GM03348 (cell line): ENCODE measurements at places on chromosomes 2 and 18.

DNA sequence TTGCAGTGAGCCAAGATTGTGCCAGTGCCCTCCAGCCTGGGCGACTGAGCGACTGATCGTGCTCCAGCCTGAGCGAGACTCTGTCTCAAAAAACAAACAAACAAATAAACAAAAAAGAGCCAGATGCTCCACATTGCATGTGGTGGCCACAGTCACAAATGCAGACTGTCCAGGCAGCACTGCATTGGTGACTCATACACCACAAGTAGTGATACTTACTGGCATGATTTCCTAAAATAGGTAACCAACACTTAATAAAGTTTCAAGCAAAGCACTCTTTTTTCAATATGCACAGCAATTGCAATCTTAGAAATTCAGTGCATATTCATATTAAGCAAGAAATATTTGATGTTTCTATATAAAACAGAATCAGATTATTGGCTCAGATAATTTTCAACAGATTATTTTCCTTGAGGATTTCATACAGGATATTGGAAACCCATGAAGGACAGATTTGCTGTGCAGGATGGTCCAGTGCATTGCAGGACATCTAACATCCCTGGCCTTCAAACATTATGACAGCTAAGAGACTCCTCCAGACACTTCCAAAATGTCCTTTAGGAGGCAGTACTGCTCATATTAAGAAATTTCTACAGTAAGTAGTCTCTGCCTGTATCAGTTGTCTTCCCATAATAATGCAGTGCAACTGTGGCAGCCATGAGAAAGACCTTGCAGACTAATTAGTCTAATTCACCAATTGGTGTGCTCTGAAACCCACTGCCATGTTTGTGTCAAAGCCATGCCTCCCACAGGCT is 10.5 kb upstream of the SLC1A4 start:
- DNase-seq: peak; percentile 54

DNA sequence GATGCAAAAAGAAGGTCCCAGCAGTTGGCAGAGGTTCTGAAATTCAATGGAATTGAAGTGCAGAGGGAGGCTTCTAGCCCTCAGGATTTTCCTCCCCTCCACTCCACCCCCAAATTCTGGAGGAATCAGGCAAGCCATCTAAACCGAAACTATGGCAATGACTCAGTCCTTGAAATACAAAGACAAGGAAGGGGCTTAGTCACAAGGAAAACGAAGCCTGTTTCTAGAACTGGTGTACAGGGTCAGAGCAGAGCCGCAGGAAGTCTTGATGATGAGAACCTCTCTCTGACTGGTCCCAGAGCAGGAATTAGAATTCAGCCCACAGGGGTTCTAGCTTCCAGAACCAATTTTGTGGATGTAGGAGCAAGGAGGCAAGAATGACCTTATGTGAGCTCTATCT is 111.7 kb upstream of the SCN1A start:
- DNase-seq: peak; percentile 54

- DNase-seq: no peak
These were observed 520.5 kb downstream of the KCNJ3 start for GRCh38 chr2:155218945-155219344.

- DNase-seq: no peak
These were observed 262.6 kb downstream of the TNS1 start for GRCh38 chr2:217740178-217740577.

DNA sequence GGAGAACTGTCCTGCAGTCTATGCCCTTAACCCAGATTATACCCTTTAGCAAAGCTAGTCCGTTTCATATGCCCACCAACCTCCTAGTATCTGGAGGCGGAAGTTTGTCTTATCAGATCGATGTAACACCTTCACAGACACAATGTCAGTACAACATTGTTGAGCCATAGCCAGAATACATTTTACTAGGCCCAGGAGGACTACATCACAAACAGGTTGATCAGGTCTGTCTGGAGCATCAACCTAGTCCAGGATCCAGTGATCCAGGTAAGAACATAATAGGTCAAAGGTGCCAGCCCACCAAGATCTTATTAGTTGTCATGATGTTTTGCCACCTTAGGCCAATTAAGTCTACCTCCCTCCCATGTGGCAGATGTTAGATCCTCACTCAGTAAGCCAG is 2.0 kb upstream of the TPRKB start:
- no peak for DNase-seq

DNA sequence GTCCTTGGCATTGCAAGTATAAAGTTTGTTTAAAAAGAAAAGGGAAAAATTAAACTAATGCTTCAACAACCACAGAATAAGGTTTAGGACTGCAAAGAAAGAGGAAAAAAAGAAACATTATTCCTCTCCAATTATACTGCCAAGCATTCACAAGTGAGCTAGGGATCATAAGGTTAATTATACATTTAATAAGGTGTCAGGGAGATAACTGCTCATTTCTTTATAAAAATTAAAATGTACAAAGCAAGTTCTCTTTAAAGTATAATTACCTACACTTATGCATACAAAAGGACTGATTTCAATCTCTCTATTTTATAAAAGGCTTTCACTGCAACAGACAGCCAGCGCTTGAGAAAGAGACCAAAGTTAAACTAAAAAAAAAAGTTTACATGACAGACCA is 58.1 kb downstream of the ABCG8 start:
- DNase-seq: no peak

DNA sequence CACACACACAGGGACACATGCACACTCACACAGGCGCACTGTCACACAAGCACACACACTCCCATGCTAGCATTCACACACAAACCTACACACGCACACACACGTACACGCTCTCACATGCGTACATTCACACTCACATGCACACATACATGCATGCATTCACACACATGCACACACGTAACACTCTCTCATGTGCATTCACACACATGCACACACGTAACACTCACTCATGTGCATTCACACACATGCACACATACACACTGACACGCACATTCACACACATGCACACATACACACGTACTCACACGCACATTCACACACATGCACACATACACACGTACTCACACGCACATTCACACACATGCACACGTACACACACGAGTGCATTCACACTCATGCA is 16.3 kb downstream of the ADI1 start:
- DNase-seq: no peak
